ENCODE measurements at places on chromosomes 13 and 19. TPM values are rescaled to one million over a fixed set of nuclear protein-coding genes. Genes with fewer than 3 reads are reported as not detected.

GRCh38 chr13:103195762-103196161, 129.5 kb upstream of the SLC10A2 start:
- no peak overlapping the region for H3K27ac ChIP-seq
- no peaks in the 10 kb centered on the region for H3K4me1 ChIP-seq
- H3K27me3 ChIP-seq, result no peaks in the 10 kb centered on the region
- H3K36me3 ChIP-seq, result no peaks in the 10 kb centered on the region
- DNase-seq, result no peak
- no peak overlapping the region for H3K4me3 ChIP-seq

DNA sequence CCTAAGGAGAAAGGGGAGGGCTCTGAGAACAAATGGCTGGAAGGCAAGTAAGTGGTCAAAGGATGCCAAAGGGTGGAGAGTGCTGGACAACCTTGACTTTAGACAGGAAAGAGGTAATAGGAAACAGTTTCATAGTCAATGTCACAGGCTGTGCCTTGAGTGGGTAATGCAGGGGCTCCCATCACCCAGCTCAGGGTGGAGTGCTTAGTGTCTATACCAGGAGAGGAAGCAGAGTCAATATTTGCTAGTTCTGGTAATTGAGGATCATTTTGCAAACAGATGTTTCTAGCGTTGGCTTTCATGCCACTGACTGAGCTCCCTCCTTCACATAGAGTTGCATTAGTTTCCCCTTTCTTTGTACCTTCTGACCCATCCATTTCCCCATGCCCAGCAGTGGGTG, 64.6 kb upstream of the KL start:
- no peak overlapping the region for H3K27ac ChIP-seq
- H3K4me1 ChIP-seq, result no peaks in the 10 kb centered on the region
- H3K36me3 ChIP-seq, result no peaks in the 10 kb centered on the region

- DNase-seq, result peak; percentile 19
- H3K27me3 ChIP-seq, result no peaks in the 10 kb centered on the region
- no peak overlapping the region for H3K4me3 ChIP-seq
- peaks cover 5% of the 10 kb centered on the region for H3K4me1 ChIP-seq
- H3K27ac ChIP-seq, result no peak overlapping the region
Observed at GRCh38 chr19:8333767-8334457, 9.2 kb downstream of the KANK3 start.

DNA sequence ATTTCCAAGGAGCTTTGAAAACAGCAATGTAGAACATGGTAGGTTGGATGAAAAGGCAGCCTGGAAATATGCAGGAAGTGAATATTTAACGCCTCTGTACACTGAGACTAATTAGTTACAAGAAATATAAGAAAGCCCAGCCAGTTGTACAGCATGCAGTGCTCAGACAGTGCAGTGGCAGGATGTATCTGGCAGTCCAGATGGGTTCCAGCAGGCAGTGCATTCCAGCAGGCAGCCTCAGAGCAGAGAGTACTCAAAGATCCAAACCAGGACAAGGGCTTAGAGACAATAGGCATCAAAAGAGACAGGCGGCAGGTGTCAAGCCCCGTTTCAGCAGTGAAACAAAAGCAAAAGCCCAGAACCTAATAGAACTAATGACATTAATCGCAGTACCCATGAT, 2776.3 kb downstream of the PCDH9 start:
- no peaks in the 10 kb centered on the region for H3K27me3 ChIP-seq
- H3K36me3 ChIP-seq, result no peaks in the 10 kb centered on the region
- H3K4me3 ChIP-seq, result no peak overlapping the region
- no peak for DNase-seq

Gene ZNF544
- polyA plus RNA-seq, result 41.4 TPM

Gene FPR1
- 1.1 TPM for polyA plus RNA-seq

Gene JAK3
- 102 TPM for polyA plus RNA-seq
